ENCODE measurements at places on chromosomes 2 and 18. TPM values are rescaled to one million over a fixed set of nuclear protein-coding genes. Genes with fewer than 3 reads are reported as not detected.

Gene CNTNAP5
- total RNA-seq: not detected

DNA sequence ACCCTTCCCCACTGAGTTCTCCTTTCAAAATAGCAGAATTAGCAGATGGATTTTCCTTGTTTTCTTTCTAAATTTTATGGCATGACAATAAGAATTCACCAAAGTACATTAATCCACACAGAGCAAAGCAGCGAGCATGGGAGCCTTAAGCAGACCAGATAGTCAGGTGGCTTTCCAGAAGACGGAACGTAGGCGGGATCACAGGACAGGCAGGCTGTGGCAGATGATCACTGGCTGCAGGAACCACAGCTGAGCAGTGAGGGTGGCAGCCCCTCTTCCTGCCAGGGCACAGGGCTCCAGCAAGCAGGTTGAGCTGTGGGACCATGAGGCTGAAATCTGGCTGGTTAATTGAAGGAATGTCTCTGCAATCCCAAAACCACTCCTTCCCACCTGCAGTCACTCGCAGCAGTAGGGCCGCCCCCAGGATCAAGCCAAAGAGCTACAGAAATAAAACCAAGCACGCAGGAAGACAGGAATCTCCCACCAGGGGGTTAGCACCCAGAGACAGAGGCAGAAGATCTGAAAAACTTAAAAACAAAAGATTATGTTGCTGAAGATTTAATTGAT, 259.9 kb downstream of the EIPR1 start:
- DNase-seq: no peak

DNA sequence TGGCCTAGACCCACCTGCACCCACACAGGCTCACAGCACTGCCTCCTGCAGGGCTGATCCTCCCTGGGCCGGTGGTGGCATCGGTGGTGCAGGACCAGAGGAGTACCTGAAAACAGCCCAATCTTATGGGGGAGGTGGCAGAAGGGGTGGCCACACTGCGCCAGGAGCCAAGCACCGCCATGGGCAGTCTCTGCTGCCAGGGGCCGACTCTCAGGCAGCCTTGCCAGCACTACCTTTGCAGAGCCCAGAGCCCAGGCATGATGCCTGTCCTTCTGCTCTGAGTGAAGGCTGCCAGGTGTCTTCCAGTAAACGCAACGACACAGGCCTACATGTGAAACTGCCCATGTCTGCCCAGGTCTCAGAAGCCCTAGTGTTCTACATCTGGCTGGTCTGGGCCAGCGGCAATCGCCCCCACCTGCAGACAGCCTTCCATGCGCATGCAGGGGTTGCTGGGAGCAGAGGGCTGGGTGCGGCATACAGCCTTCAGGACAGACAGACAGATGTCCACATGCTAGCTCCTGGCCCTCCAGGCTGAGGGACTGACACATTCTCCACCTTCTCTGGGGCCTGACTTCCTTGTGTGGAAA, 6.8 kb downstream of the HS6ST1 start:
- DNase-seq: no peak

Gene MLPH
- not detected for total RNA-seq

DNA sequence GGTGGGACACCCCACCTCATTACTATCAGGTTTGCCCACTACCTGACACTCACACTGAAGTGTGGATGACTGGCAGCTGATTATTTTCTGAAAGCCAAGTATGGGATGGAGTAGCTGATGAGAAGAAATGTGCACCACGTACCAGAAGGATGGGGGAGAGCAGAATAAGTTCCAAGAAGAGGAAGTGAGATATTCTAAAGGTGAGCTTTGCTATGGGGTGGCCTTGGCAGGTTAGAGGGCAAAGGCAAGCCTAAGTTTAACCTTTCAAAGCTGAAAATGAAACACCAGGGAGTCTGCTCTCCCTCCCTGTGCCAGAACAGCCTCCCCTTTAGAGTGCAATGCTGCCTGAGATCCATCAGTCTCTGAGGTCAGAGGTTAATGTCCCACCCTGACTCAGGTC, 196.1 kb upstream of the OSR1 start:
- DNase-seq: no peak

DNA sequence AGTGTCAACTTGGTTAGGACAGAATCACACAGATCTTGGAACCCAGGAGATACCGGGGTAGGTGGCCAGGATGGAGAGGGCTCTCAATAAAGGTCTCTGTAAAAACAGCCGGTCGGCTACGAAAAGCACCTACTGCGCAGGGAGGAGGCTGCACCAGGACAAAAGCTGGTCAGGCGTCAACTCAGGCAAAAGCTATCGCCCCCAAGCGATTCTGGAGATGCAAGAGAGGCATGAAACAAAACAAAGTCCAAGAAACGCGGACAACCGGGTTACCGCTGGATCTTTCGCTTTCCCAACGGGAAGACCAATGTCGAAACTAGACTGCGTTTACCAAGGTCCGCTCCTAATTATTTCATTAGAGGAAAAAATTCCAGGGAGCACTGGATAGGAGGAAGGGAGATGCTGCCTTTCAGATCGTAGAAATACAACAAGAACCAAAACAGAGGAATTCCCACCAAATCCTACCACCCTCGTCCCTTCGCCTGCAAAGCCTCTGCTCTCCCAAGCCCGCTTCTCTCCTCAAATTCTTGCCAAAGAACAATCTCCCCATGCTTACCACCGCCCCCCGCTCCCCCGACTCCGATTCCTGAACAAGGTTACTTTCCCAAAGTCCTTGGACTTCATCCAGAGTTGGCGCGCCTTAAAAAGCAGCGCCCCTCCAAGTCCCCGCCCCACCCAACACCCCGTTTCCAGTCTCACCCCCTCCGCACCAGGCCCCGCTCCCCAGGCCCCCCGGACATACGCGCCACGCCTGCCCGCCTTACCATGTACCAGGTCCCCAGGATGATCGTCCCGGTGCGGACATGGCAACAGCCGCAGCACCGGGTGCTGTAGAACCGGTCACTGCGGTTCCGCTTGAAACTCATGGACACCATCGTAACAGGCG, 539 bp downstream of the LAPTM4A start:
- DNase-seq: peak; percentile 55

Gene NEB
- total RNA-seq: not detected

- DNase-seq: no peak
Observed at GRCh38 chr2:119792907-119793312, 33.2 kb downstream of the PTPN4 start.

DNA sequence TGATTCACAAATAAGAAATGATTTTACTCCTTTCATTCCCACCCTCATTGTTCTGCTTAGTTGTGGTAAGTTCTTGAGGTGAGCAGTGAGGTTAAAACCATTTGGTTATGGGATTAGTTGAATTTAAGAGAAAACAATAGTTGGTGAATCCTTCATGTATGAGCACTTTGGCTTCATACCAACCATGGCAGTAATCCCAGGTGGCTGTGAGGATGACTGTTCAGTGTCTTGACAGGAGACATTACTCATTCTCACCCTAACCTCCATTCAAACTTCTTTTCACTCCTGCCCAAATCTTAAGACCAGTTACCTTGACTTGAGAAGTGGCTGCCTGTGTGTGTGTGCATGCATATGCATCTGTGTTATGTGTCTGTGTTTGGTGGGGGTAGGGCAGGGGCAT, 143.1 kb downstream of the SETBP1 start:
- DNase-seq: peak; percentile 68

- no peak for DNase-seq
Observed at GRCh38 chr18:1292167-1292566, 387.5 kb downstream of the ADCYAP1 start.

Gene FBXO15
- 1.1 TPM for total RNA-seq

- no peak for DNase-seq
Observed at GRCh38 chr18:11789716-11790510, 61.3 kb upstream of the CHMP1B start.

- DNase-seq: no peak
Observed at GRCh38 chr2:11018651-11019185, 107.0 kb downstream of the KCNF1 start.

DNA sequence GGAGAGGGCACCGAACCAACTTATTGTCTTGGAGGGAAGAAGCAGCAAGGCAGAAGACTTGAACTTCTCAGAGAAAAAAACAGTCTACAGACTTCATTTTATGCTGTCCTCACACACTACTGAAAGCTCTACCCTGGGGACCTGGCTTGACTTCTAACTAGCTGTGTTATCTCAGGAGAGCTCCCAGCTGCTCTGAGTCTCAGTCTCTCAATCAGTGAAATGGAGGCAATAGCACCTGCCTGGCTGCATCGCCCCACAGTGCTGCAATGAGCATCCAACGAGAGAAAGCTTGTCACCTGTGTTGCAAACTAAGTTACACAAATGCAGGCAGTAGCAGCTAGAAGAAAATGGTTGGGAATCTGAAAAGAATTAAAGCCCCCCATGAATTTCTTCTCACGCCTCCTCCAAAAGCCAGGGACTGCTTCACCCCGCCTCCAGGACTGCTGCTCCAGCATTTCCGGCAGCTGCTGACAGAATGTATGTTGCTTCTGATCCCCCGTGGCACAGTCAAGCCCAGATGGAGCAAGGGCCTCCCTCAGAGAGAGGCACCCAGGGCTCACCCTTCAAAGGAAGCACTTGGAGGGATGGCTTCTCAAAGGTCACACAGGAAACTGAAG, 116.3 kb downstream of the BCL11A start:
- no peak for DNase-seq

Gene CELF4
- not detected for total RNA-seq

GRCh38 chr18:44837482-44838180, 156.9 kb downstream of the SETBP1 start:
- DNase-seq: no peak

DNA sequence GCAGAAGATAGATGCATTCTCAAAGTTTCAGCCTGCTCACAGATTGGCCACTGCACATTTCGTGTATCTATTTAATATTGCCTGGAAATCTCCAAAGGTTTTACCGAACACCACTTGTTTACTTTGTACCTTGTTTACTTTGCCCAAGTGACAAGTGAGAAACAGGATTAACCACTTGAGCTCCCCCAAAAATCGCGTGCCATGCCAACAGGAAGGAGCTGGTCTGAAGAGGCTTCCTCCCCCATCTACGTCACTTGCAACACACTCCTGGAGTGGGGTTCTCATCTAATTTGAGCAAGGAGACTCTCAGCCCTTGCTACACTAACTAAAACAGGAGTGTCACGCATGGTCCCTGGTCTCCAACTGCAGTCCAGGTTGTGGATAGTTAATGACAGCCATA, 212.5 kb upstream of the TMEM200C start:
- DNase-seq: no peak

Gene MOGAT1
- not detected for total RNA-seq

Gene PROKR1
- not detected for total RNA-seq

DNA sequence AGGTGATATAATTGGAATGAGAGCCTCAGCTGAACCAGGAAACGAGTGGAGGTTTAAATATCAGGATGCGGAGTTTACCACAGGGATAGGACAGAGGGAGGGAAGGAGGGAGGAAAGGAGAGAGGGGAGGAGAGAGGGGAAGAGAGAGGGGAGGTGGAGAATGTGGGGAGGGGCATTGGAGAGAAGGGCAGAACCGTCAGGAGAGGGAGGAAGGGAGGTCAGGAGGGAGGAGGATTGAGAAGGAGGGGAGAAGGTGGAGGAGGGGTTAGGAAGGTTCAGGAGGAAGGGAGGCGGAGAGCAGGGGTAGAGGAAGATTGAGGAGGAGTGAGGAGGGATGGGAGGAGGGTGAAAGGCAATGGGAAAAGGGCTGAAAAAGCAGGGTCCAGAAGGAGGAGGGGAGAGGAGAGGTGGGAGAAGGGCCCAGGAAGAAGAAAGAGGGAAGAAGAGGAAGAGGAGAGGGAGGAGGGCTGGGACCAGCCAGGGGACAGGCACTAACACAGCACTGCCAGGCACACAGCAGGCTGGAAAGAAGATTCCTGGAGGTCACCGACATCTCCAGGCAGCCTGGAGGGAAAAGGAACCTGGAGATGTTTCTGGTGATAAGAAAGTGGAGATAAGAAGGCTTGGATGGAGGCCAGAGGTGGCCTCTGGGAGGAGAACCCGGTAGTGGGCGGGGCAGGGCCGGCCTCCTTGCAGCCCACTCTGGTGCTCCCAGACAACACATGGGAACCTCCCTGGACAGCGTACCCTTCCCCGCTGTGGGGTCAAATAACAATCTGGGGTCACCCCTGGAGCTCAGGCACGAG, 176.7 kb upstream of the SMAD2 start:
- DNase-seq: no peak

GRCh38 chr18:6207116-6207515, 207.6 kb downstream of the L3MBTL4 start:
- DNase-seq: no peak

Gene RGPD4
- not detected for total RNA-seq

DNA sequence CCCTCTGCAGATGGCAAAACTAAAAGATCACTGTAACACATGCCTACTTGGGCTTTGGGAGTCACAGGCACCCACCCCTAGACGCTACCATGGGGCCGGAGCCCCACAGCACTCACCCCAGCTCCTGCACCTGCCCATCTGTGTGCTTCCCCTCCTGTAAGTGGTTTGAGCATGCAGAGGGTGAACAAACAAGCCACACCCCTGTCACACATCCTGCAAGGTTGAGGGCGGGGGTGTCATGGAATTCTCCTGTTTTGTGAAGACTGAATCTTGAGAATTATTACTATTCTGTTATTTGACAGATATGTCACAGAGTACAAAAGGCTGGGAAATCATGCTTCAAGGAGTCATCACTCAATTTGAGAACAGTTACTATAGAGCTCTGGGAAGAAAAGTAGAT, 60.9 kb downstream of the RFTN2 start:
- no peak for DNase-seq

DNA sequence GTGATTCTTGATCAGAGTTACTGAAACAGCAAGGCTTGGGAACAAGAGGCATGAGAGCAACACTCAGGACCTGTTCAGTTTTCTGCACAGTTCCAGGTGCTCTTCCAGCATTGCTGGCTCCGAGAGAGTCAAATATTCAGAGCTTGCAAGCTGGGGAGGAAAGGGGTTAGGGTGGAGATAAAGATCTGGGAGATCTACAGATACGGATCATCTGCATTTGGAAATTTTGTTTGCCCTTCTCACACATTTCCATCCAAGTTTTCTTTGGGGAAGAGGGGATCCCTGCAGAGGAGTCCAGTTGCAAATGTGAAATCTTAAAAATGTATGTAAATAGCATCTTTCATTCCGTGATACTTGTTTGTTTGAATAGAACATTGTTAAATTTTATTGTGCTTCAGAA, 108.2 kb downstream of the NEDD4L start:
- DNase-seq: no peak

DNA sequence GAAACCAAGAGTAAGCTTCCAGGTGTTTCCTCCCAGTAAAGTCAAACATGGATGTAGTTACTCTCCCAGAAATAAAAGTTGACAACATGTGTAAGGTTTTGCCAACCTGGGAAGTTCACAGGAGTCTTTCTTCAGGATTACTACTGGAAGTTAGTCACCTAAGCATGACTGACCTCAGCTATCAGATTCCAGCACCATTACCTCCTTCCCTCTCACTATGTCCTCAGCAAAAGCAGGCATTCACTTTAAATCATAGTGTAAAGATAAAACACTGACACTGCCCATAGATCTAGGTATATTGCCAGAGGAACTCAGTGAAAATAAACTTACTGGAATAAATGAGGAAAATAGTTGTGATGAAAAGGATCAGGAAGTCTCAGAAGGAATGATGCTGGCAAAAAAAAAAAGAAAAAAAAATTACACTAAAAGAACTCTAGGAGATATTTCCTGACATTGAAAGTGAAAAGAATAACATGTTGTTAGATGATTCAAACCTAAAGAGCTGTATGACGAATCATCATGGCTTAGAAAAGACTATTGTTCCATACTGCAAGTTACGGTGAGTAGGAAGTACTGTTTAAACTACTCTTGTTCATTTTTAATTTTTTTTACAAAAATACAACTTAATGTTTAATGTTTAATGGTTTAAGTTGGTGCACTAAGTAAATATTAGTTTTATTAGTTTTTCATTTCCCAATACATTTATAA, 484.5 kb upstream of the ZNF804A start:
- no peak for DNase-seq

- DNase-seq: no peak
Observed at GRCh38 chr2:240250150-240250984, 109.9 kb upstream of the OTOS start.

All from MG63 (cell line).